ENCODE measurements at places on chromosomes 5 and 9. TPM values are rescaled to one million over a fixed set of nuclear protein-coding genes. Genes with fewer than 3 reads are reported as not detected.

GRCh38 chr9:78879324-78880100 is 582.6 kb downstream of the PSAT1 start:
- H3K4me3 ChIP-seq = no peak overlapping the region
- H3K4me1 ChIP-seq = no peaks in the 10 kb centered on the region
- no peak overlapping the region for H3K27ac ChIP-seq
- H3K27me3 ChIP-seq = no peaks in the 10 kb centered on the region

DNA sequence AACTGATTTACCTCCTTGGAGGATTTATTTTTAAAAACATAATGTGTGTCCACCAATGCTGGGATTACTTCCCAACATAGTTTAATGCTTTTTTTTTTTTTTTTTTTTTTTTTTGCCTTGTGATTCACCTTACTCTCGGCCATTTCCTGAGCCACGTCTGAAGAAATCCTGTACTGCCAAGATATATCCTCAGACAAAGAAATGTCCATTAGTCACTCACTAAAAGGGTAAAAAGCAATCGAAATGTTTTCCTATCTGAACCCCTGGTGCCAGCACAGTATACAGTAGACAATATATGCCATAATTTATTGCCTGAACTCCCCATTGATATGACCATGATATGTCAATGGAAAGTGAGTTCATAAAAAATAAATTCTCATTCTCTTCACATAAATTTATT is 344.1 kb downstream of the BNC2 start:
- H3K27me3 ChIP-seq = no peaks in the 10 kb centered on the region
- no peak overlapping the region for H3K4me3 ChIP-seq
- H3K4me1 ChIP-seq = peaks cover 17% of the 10 kb centered on the region
- no peak for DNase-seq
- no peak overlapping the region for H3K27ac ChIP-seq
- H3K36me3 ChIP-seq = no peaks in the 10 kb centered on the region

DNA sequence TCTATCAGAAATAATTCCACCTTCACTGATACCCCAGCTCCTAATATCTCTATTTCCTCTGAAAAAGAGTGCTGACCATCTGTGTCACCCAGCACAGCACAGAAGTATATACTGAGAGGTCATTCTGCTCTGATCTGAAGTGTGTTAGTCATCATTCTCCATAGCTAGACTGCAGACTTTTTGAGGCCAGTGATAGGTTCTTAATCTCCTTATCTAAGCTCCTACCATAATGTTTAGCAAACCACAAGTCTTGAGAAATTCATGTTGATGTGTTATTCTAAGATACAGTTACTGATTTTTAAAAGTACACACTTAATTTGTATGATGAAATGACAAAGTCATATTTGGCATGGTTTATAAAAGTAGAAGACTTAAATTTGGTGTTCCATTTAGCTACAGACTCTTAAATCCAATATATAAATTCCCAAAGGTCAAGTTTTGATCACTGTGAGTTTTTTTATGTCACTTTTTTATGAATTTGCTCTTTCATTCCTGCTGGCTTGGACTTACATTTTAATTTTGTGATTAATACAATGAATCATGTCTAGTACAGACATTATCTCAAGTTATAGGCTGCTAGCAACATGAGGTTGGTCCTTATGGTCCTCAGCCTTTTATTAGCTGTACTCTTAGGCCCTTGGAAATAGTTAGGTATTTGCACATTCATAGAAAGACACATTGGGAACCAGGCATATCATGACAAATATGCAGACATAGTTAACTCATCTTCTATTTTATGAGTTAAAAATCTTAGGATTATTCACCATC is 380.8 kb downstream of the EBF1 start:
- no peaks in the 10 kb centered on the region for H3K4me1 ChIP-seq
- H3K27ac ChIP-seq = no peak overlapping the region
- no peak for DNase-seq
- H3K27me3 ChIP-seq = no peaks in the 10 kb centered on the region
- H3K4me3 ChIP-seq = no peak overlapping the region

DNA sequence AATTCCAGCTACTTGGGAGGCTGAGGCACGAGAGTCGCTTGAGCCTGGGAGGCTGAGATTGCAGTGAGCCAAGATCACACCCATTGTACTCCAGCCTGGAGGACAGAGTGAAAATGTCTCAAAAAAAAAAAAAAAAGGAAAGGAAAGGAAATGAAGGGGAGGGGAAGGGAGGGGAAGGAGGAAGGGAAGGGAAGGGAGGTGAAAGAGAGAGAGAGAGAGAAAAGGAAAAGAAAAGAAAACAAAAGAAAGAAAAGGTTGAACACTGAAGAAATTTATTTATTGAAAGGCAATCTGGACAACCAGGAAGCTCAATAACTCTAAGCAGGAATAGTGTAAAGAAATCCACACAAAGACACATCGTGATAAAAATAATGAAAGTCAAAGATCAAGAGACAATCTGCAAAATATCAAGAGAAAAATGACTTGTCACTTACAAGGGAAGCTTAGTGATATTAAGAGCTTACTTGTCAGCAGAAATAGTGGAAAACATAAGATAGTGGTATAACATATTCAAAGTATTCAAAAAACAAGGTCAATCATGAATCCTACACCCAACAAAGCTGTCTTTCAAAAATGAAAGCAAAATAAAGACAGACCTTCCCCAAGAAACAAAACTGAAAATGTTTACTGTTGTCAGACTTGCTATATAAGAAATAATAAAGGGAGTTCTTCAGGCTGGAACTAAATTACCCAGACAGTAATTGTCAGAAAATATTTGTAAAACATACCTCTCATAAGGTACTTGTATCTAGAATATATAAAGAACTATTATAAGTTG is 10.9 kb upstream of the RIMOC1 start:
- H3K4me3 ChIP-seq = no peak overlapping the region
- no peaks in the 10 kb centered on the region for H3K4me1 ChIP-seq
- no peak overlapping the region for H3K27ac ChIP-seq

GRCh38 chr5:114830114-114830513 is 339.6 kb downstream of the TRIM36 start:
- no peak for DNase-seq
- H3K36me3 ChIP-seq = no peaks in the 10 kb centered on the region
- no peak overlapping the region for H3K27ac ChIP-seq
- H3K27me3 ChIP-seq = no peaks in the 10 kb centered on the region
- H3K4me3 ChIP-seq = no peak overlapping the region

DNA sequence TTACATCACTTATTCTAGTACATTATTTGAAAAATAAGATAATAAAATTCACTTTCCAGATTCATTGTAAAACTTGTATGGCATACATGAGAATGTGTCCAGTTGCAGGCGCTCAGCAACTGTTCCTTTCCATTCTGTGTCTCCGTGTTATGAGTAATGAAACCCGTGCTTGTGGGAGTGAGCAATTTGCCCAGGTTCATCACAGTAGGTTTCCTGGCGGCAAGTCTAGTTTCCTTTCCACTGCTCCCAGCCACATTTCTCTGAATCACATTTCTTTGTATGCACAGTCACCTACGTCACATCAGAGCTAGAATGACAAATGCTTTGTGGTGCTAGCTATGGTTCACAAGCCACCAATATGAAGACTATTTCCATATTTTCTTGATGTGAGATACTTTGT is 39.9 kb downstream of the MOCS2 start:
- H3K27me3 ChIP-seq = no peaks in the 10 kb centered on the region
- H3K4me3 ChIP-seq = no peak overlapping the region
- no peak overlapping the region for H3K27ac ChIP-seq
- H3K36me3 ChIP-seq = peaks cover 15% of the 10 kb centered on the region
- H3K4me1 ChIP-seq = no peaks in the 10 kb centered on the region

GRCh38 chr9:89802781-89803355 is 198.1 kb downstream of the GADD45G start:
- H3K4me3 ChIP-seq = no peak overlapping the region
- no peaks in the 10 kb centered on the region for H3K36me3 ChIP-seq
- DNase-seq = peak; percentile 45
- no peaks in the 10 kb centered on the region for H3K27me3 ChIP-seq
- no peak overlapping the region for H3K27ac ChIP-seq
- peaks cover 14% of the 10 kb centered on the region for H3K4me1 ChIP-seq

DNA sequence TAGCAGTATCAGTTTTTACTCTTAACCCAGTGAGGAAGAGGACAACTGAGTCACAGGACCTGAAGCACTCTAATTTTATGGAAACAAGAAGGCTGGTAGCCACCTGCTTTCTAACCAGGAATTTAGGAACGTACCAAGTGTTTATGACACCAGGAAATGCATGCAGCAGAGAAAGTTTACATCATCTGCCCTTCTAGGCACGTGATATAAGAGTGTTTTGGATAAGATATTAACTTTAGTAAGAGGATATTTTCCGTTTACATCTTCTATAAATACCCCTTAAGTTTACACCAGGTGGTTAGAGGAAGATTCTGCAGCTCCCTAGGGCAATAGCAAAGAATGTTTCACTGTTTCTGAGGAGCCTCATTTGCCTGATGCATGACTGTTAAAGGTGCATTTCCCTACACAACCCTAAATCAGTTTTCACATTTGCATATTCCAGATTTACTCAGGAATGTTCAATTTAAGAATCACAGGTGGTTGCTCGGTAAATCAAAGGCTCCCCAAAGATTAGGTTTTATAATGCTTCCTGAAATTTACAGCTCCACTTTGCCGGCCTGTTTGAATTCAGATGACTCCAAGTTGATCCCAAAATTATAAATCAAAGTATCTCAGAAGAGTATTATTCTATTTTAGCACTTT is 1.8 kb downstream of the TSC1 start:
- H3K36me3 ChIP-seq = peaks cover 5% of the 10 kb centered on the region
- no peak overlapping the region for H3K27ac ChIP-seq
- peaks cover 32% of the 10 kb centered on the region for H3K4me1 ChIP-seq
- H3K4me3 ChIP-seq = no peak overlapping the region
- no peak for DNase-seq
- H3K27me3 ChIP-seq = no peaks in the 10 kb centered on the region

DNA sequence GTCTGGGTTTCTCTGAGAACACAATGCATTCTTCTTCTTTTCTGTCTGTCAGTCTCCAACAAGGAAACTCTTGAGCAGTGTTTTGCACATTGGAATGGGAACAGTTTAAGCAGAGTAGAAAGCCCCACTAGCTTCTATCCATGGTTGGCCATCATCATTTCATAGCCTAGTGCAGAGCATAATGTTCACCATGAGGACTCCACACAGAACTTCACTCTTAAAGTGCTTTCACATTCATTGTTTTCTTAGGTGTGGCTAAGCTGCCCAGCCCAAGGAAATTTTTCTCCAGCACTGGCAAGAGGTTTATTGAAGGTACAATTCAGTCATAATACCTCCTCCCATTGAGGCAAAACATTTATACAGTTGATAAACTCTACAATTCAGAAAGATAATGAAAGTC is 503.0 kb upstream of the CD180 start:
- no peak overlapping the region for H3K4me3 ChIP-seq
- H3K27me3 ChIP-seq = no peaks in the 10 kb centered on the region
- H3K4me1 ChIP-seq = peaks cover 11% of the 10 kb centered on the region
- no peak for DNase-seq
- H3K36me3 ChIP-seq = no peaks in the 10 kb centered on the region
- no peak overlapping the region for H3K27ac ChIP-seq

- H3K36me3 ChIP-seq = no peaks in the 10 kb centered on the region
- no peak for DNase-seq
- H3K4me3 ChIP-seq = peak overlapping the region; percentile 46
- H3K27me3 ChIP-seq = peaks cover 90% of the 10 kb centered on the region
These were observed 21.0 kb downstream of the NR2F1 start for GRCh38 chr5:93603793-93604643.

- no peak overlapping the region for H3K4me3 ChIP-seq
- H3K4me1 ChIP-seq = no peaks in the 10 kb centered on the region
- DNase-seq = no peak
- H3K27me3 ChIP-seq = no peaks in the 10 kb centered on the region
- no peaks in the 10 kb centered on the region for H3K36me3 ChIP-seq
These were observed 17.9 kb upstream of the POC5 start for GRCh38 chr5:75734913-75735789.

DNA sequence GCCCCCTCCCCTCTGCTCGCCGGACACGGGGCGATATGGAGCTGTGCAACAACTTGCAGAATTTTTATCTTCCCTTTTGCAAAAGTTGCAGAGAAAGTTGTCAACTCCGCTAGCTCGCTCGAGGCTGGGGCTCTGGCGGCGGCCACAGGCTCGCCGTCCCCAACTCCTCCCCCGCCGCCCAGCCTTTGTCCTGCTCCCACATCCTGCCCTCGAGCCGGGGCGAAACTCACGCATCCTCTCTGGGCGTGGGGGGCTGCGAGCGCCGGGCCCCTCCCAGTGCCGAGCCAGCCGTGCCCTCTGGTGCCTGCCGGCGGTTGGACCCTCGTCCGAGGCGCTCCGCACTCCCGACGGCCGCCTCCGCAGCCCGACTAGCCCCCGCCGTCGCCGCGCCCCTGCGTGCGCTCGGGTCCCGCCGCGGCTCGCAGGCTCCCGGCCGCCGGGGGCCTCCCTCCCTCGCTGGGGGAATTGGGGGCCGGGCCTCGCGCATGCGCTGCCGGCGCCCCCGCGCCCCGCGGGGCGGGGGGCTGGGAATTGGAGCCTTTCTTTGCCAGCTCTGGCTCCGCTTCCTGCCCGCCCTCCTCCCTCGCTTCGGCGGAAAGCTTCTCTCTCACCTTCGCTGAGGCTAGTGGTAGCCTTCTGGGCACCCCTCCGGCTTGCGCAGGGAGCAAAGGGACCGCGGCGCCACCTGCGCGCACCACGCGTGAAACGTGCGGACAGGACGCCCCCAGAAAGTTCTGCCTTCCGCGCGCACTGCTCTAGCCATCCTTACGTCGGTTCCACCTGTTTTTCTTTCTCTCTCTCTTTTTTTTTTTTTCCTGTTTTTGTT is at the start of gene CCNJL:
TSS of gene CCNJL (minus strand) at position 431 of the 826 bp plus-strand sequence. CDS start 641 bp downstream, outside the sequence.
- peaks cover 24% of the 10 kb centered on the region for H3K4me1 ChIP-seq
- H3K27me3 ChIP-seq = no peaks in the 10 kb centered on the region
- peak within 1 kb of the TSS; percentile 88 for H3K27ac ChIP-seq

GRCh38 chr5:34552686-34553085 is 103.4 kb upstream of the RAI14 start:
- H3K27me3 ChIP-seq = no peaks in the 10 kb centered on the region
- H3K36me3 ChIP-seq = no peaks in the 10 kb centered on the region
- H3K4me1 ChIP-seq = no peaks in the 10 kb centered on the region

HTR4 gene
- not detected for total RNA-seq

HAPLN1 gene
- 0.21 TPM for total RNA-seq

TMEM215 gene
- 0.09 TPM for total RNA-seq

CAVIN4 gene
- total RNA-seq = 1.7 TPM

C5orf22 gene
- 20.8 TPM for total RNA-seq

PAM gene
- 171 TPM for total RNA-seq

Data from lower lobe of right lung (tissue), 2 donors.